Mucosa of gallbladder (tissue), 1 donor: ENCODE measurements at places on chromosomes 6 and 20. TPM values are rescaled to one million over a fixed set of nuclear protein-coding genes. Genes with fewer than 3 reads are reported as not detected.

The APCDD1L gene
- 1.1 TPM for total RNA-seq

The RIOK1 gene
- 12.9 TPM for total RNA-seq

The B4GALT5 gene
- total RNA-seq: 62.2 TPM

The TRIM10 gene
- total RNA-seq: 5.4 TPM

The KIF25 gene
- total RNA-seq: 0.43 TPM

The EEF1A2 gene
- 56.3 TPM for total RNA-seq

The SLC22A23 gene
- 46.0 TPM for total RNA-seq

The SRMS gene
- total RNA-seq: not detected

The ULBP1 gene
- total RNA-seq: 0.09 TPM

The RCAN2 gene
- 61.7 TPM for total RNA-seq

The HDAC2 gene
- 64.5 TPM for total RNA-seq

The MMP24 gene
- total RNA-seq: 1.6 TPM

The CST2 gene
- not detected for total RNA-seq

The COL11A2 gene
- 0.66 TPM for total RNA-seq

The CRISP2 gene
- 9.8 TPM for total RNA-seq

The SLC17A2 gene
- not detected for total RNA-seq

The SPEF1 gene
- total RNA-seq: 0.75 TPM

The COL9A3 gene
- total RNA-seq: 3.6 TPM

The SOBP gene
- total RNA-seq: 11.0 TPM

The PPP1R14C gene
- total RNA-seq: 0.37 TPM

The PRSS16 gene
- total RNA-seq: 35.1 TPM

The ADGB gene
- total RNA-seq: not detected

The KCNQ5 gene
- 2.3 TPM for total RNA-seq

The PPP1R10 gene
- 95.6 TPM for total RNA-seq

The ACTL10 gene
- 4.8 TPM for total RNA-seq

The CDSN gene
- 0.17 TPM for total RNA-seq

The GSTA1 gene
- total RNA-seq: 382 TPM

The UQCC2 gene
- total RNA-seq: 44.3 TPM
